ENCODE measurements at places on chromosomes 11 and 22. TPM values are rescaled to one million over a fixed set of nuclear protein-coding genes. Genes with fewer than 3 reads are reported as not detected.

GRCh38 chr11:80559942-80560341, 1119.1 kb upstream of the TENM4 start:
- DNase-seq, result no peak

GRCh38 chr11:116864531-116864930, 27.1 kb upstream of the APOA1 start:
- DNase-seq, result no peak

GRCh38 chr11:120615391-120615790, 103.8 kb downstream of the GRIK4 start:
- DNase-seq, result no peak

DNA sequence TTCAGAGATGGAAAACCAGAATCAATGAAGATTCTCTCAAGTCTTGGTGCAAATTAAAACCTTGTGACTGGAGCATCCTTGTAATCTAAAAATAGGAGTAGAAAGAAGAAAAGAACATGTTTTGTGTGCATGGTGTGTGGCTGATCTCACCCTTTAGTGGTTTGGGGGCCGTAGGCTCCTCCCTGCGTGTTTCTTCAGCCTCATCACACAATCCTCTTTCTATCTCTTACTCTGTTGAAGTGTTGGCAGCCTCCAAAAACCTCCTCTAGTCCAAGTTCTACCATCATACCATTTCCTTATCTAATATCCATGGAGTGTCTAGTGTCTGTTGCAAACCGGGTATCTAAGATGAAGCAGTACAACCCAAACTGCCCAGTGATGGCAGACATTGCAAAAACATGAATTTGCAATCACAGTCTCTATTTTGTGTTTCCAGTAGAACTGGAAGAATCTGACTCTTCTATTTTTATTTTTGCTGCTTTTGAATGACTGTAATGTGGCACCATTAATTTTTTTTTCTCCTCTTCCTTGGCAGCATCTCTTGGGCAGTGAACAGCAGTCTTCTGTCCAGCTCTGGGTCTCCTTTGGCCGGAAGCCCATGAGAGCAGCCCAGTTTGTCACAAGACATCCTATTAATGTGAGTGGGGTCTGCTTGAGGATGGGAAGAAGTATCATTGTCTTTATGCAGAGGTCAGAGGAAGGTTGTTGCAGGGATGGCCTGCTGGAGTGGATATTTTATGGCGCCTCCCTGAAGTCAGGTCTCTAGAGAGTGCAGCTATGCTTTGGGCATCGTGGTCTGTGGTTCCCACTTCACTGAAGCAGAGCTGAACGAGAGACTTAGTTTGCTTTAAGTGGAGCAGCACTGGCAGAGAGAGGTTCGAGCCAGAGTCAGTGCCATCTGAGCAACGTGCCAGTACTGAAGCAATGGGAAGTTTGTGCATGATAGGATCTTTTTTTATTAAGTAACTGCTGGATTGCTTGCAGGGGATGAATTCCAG, 60.0 kb upstream of the SORL1-AS1 start:
- DNase-seq, result no peak

DNA sequence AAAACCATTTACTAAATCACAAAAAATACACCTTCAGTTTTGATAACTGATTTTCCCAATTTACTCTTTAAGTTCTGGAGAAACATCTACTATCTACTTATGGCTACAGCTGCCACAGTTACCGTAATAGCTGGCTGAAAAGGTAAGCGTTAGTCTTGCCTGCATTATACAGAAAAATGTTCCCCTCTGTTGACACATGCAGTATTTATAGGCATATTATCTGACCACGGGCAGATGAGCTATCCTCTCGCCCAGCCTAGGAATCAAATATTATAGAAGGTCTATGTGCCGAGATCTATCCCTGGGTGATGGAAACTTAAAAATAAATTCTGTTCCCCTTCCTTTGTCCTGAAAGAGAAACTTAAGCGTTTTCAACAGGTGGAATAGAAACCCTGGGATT, 283.8 kb downstream of the CADM1 start:
- no peak for DNase-seq

DNA sequence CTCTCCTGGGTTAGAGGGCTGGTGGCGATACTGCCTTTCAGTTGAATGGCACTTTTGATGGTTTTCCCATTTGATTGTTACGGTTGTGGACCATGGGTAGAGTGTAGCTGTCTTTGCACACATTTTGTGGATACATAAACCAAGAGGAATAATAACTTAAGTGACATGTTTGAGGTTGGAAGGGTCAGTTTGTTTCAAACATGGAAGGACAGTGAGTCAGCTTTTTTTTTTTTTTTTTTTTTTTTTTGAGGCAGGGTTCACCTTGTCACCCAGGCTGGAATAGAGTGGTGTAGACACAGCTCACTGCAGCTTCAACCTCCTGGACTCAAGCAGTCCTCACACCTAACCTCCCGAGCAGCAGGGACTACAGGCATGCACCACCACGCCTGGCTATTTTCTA, 41.1 kb downstream of the PPFIA1 start:
- DNase-seq, result no peak

GRCh38 chr11:92802644-92803043, 166.8 kb upstream of the MTNR1B start:
- no peak for DNase-seq

- no peak for DNase-seq
Observed at GRCh38 chr11:135069890-135070289, 657.8 kb upstream of the B3GAT1 start.

DNA sequence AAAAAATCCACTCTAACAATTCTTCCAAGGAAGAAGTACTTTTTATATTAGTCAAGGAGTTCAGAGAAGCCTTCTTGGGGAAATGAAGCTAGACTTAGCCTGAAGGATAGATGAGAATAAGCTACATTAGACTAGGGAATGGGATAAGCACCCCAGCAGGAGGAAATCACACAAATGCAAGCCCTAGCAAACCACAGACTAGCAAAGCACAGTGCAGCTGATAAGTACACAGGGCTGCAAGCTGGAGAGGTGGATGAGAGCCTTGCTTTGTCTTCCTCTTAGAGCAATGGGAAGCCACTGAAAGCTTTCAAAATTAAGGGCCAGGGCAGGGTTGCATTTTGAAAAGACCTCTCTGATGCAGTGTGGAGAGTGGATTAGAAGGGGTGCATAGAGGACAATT, 946.2 kb downstream of the LRRC4C start:
- no peak for DNase-seq

DNA sequence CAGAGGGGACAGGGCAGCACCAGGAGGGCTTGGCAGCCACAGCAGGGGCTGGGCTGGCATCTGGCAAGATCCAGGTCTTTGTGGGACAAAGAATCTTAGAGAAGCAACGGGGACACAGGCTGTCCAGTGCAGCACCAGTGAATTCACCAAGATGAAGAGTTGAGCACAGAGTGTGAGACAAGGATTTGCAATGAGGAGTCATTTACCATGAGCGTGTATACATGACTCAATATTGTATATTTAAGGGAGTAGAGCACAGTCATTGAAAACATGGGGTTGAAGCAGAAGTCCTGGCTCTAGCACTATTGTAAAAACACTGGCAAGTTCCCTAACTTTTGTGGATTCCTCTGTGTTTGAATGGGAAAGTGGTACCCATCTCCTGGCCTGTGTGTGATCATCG, 3.5 kb downstream of the APOL1 start:
- no peak for DNase-seq

- peak; percentile 70 for DNase-seq
Observed at GRCh38 chr11:76152086-76152681, 54.1 kb downstream of the WNT11 start.

- no peak for DNase-seq
Observed at GRCh38 chr11:33699515-33700062, 1.0 kb downstream of the C11orf91 start.

DNA sequence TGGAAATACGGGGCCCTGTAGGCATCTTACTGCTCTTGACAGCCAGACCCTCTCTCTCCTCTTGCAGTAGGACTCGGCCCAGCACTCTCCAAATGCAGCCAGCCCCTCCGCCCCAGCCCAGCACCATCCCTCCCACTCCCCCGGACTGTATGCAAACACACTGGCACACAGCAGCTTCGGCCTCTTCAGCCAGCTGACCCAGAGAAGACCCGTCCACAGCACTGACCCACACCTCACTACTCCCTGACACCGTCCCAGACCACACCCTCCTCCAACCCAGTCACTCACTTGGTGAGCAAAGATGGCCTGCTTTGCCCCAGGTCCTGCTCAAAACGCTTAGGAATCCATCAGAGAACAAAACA, 164.6 kb downstream of the IGLL1 start:
- DNase-seq, result no peak

GRCh38 chr11:65912845-65913244, 6.0 kb downstream of the C11orf68 start:
- DNase-seq, result no peak

The P2RX6 gene
- total RNA-seq, result 0.57 TPM

The DDTL gene
- not detected for total RNA-seq

The TMA7B gene
- not detected for total RNA-seq

The TRIM48 gene
- not detected for total RNA-seq
